ENCODE measurements at places on chromosomes 2 and 18.

DNA sequence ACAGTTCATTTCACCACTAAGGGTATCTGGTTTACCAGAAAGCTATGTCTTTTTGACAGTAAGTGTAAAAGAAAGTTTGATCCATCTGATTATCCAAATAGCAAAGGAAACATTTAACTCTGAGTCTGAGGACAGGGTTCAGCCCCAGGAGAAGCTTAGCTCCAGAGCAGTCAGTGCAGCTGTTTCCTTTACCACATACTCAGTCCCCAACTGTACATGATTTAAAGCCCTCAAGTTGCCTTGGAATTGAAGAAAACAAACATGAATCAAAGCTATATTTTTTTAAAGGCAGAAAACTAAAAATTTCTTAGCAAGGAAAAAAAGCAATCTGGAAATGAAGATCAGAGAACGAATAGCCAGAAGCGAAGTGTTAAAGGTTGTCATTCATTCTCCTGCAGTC lies 746.0 kb downstream of the METTL4 start:
- DNase-seq = no peak

GRCh38 chr2:237473878-237474441 lies 13.1 kb upstream of the MLPH start:
- DNase-seq = peak; percentile 85

GRCh38 chr2:10933700-10934225 lies 22.0 kb downstream of the KCNF1 start:
- no peak for DNase-seq

GRCh38 chr2:217440000-217440399 lies 562.8 kb downstream of the TNS1 start:
- DNase-seq = no peak

DNA sequence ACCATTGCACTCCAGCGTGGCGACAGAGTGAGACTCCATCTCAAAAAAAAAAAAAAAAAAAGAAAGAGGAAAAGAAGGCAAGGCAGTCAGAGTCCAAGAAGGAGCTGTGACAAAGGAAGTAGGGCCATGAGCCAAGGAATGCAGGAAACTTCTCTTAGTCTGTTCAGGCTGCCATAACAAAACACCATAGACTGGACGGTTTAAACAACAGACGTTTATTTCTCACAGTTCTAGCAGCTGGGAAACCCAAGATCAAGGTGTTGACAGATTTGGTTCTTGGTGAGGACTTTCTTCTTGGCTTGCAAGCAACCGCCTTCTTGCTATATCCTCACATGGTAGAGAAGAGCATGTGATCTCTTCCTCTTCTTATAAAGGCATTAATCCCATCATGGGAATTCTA lies 13.1 kb upstream of the SUMO1 start:
- DNase-seq = no peak

DNA sequence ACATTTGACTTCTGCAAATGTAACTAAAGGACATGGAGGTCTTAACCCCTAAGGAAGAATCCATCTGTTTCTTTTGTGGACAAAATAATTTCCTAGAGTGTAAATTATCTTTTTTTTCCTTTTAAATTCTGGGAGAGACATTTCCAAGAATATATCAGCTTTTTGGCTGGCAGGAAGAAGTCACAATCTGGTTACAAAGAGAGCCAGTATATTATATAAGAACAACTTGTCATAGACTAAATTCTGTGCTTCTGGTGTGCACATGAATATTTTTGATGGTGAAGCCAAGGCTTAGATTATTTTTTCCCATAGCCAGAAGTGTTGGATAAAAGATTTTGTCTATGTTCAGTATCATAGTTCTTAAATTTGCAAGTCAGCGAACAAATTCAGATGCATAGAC lies 500.6 kb downstream of the XIRP2 start:
- no peak for DNase-seq

DNA sequence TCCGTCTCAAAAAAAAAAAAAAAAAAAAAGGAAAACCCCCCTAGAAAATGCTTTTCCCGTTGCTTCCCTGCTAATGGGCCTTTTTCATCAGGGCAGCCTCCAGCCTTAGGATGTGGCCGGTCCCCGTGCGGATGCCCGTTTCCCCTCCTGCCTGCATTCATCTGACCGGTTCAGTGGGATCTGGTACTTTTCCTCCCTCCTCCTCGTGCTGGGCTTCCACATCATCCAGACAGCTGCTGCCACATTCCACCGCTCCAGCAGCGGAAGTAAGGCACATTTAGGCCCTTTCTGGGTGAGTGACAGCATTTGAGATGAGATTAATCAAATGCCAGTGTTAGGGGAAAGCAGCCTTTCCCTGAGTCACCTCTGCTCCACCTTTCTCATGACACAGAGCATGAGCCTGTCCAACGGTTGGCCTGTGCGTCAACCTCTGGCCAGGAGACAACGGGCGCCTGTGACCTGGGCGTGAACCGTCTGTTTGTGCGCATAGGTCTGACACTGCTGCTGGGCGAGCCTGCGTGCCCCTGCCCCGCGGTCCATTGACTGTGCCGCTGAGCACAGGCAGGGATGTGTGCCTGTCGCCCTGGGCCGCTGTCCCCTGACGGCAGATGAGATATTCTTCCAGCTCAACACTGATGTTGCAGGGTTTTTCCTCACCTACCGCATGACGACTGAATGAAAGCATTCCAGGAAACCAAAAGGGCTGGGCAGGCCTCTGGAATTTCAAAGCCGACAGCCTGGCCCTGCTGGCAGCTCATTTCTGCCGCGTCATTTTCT lies 174.0 kb downstream of the TGIF1 start:
- DNase-seq = peak; percentile 78

DNA sequence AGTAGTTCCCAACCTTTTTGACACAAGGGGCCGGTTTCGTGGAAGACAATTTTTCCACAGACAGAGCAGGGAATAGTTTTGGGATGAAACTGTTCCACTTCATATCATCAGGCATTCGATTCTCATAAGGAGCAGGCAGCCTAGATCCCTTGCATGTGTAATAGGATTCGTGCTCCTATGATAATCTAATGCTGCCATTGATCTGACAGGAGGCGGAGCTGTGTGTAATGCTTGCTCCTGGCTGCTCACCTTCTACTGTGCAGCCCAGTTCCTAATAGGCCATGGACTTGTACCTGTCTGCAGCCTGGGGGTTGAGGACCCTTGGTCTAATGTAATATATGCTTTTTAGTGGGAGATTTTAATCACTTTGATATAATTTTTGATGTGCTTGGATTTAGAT lies 188.7 kb upstream of the KLHL14 start:
- no peak for DNase-seq

DNA sequence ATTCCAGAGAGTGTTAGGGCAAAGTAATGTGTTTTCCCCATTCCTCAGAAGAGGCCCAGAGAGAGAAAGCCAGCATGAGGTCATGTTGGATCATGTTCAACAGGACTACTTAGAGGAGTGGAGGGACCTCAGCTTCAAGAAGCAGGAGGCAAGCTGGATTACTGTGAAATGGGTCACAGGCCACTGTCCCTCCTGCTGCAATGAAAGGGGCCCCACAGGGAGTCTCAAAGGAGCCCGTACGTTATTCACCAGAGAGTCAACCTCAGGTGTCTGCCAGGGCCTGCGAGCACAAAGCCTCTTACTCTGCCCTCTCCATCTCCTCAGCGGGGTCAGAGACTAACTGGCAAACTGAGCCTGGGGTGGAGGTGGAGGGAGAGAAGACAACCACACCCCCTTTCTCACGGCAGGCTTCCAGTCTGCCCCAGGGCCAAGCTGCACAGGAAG lies 27.2 kb upstream of the ACYP2 start:
- DNase-seq = no peak

DNA sequence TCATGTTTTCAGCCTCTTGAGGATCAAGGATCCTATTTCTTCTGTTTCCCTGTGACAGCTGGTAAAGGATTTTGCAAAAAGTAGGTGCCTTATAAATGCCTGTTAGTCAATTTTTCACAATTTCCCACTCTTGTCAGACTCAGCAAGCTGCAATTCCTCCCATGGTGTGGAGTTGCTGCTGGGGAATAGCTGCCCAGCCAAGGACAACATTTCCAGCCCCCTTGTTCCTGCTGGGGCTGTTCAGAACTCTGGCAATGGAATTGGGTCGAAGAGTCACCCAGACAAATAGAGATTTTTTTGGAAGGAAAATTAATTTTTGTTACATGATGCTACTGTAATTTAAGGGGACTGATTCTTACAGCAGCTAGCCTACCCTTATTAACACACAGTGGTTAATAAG lies 43.7 kb downstream of the FSHR start:
- no peak for DNase-seq

GRCh38 chr2:154133823-154134222 lies 262.1 kb downstream of the GALNT13 start:
- no peak for DNase-seq

DNA sequence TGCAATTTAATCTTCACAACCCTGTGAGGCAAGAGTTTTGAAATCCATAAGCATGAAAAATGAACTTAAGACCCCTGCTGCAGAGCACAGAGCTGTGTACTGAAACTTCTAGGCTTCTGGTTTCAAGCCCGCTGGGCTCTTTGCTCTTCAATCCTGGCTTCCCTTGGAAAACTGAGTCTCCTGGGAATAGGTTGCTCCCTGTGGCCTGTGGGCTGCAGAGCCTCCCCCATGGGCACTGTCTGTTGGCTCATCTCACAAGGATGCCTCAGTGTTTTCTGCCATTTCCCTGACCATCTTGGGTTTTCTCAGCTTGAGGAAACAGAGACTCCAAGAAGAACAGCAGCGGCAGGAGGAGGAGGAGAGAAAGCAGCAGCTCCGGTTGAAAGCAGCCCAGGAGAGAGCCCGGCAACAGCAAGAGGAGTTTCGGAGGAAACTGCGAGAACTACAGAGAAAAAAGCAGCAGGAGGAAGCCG lies 44.5 kb downstream of the SUMO1 start:
- DNase-seq = peak; percentile 34

DNA sequence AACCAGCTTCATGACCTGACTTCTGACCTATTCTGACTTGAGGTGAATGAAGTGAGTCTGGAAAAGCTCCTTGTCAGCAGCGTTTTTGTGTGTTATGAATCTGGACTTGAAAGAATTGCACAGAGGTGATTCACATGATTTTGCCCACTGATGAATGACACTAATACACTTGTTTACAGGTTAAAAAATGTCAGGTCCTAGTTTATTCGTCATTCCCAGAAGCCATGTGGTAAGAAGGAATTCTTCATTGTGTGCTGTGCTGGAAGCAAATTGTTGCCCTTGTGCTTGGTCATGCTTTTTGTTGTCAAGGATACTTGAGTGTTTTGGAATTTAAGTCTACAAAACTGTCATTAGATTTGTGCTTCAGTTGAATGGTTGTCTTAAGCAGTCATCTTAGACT lies 15.5 kb downstream of the SEC11C start:
- peak; percentile 30 for DNase-seq

GRCh38 chr18:362311-363290 lies 94.8 kb upstream of the THOC1 start:
- DNase-seq = no peak

GRCh38 chr2:98577313-98577712 lies 31.0 kb downstream of the COA5 start:
- DNase-seq = no peak

DNA sequence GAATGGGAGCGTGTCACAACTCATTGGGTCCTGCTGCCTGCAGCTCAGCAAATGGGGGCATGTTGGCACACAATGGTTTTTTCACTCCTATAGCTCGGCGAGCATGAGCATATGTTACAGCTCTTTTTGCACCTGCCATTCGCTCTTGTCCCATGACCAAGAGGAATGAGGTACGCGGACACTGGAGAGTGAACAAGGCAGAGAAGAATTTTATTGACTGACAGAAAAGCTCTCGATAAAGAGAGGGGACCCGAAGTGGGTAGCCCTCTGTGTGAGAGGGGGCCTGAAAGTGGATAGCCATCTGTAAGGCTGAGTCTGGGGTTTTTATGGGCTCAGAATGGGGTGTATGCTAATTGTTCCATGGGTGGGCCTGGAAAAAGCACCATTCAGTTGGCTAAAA lies 5.5 kb downstream of the ACYP2 start:
- DNase-seq = no peak

DNA sequence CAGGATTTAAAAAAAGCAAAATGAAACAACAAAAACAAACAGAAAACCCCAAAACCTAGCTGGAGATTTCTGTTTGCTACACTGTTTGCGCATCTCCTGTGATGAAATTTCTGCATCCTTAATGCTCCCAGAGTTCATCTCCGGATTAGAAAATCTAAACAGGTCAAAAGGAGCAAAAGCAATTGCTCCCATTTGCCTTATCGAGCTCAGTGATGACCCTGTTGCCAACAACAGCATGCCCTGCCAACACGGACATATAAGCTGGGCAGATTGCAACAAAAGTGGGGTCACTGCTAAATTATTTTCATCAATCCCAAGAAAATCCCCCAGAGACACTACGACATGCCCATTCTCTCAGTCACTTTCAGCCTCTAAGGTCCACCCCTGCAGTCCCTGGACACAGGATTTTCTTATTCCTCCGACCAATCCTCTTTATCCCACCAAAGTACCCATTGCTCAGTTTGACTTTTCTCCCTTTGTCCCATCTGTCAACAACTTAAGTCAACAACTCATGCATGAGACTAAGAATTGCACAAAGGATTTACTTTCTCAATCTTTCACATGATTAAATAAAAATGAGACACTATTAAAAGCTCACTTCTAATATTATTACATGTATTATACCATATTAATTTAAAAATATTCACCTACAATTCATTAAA lies 67.8 kb downstream of the ABCG8 start:
- DNase-seq = no peak

DNA sequence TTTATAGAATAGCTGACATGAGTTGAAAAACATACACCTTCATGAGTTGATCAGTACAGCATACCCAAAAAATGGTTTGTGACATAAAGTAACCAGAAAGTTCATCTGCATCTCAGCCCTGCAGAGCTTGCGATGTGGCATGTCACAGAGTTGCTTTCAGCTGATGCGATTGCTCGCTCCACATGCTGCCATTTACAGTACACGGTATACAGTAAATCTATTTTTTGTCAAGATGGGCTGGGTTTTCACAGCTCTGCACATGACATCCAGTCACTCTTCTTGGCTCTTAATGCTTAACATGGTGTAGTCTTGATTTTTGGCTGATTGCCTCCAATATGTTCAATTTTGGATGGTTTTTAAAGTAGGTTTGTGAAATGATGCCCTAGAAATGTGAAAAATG lies 811.9 kb downstream of the SATB2 start:
- DNase-seq = no peak

DNA sequence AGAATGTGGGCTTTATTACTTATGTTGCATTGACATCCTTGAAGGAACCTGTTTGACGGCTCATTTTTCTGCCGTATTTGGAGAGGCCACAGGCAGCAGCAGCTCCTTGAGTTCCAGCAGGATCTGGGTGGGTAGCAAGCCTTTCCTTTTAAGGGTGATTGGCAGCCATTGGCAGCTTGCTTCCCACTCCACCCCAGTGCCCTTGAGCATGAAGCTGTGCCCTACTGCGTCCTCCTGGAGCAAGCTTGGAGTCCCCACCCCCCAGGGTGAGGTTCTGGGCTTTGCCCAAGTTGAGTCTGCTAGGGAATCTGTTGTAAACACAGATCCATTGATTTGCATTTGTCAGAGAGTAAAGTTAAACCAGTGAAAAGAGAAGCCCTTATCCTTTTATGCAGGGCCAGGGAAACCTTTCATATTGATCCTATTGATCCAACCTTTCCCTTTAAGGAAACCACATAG lies 9.2 kb downstream of the ONECUT2 start:
- no peak for DNase-seq

GRCh38 chr2:206556357-206556949 lies 85.8 kb upstream of the FAM237A start:
- DNase-seq = no peak
